T-helper 1 cell treated with Interleukin-12 subunit alpha and Interleukin-12 subunit beta and Interleukin-4 antibody, amounts not matched to agents 30 ng/mL and 1 ng/mL, for 36 hours (primary cell): ENCODE measurements at places on chromosomes 3 and 15. TPM values are rescaled to one million over a fixed set of nuclear protein-coding genes. Genes with fewer than 3 reads are reported as not detected.

RYR3 gene
- not detected in 2 replicates for total RNA-seq

ACAD11 gene
- total RNA-seq: 14.1 and 17.5 TPM in 2 replicates

SEC62 gene
- total RNA-seq: 76.8 and 87.2 TPM in 2 replicates

PDCD7 gene
- total RNA-seq: 42.4 and 46.1 TPM in 2 replicates

DCLK3 gene
- not detected in 2 replicates for total RNA-seq

A4GNT gene
- not detected in 2 replicates for total RNA-seq

RTP1 gene
- total RNA-seq: not detected in 2 replicates
